Activated naive CD4-positive, alpha-beta T cell treated with anti-CD3 and anti-CD28 coated beads for 36 hours (primary cell): ENCODE measurements at places on chromosomes 3 and 15. TPM values are rescaled to one million over a fixed set of nuclear protein-coding genes. Genes with fewer than 3 reads are reported as not detected.

DNA sequence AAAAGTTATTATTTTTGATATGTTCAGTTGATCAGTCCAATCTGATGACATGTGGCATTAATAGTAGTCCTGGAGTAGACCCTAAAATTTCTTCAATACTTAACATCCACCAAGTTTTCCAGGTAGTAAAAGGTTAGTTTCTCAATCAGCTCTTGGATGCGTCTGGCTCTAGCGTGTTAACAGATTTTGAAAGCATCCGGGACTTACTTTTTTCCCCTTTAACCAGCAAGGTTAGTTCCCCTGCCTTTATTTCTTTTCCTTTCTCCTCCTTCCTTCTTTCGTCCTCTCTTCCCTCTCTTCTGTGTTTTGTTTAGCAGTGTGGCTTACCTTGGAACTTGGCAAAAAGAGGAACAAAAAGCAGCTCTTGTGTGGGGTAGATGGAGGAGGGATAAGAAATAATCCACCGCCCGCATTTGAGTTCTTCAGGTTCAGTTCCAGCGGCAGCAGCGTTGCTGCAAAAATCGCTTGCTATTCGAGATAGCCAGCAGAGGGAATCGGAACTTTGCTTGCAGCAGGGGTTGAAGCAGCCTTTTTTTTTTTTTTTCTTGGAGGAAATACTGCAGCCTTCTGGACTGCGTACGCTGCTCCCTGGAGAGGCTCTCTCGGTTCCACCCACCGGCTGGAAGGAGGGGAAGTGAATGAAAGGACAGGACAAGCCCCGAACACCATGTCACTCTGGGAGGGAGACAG is at the start of gene RBMS3:
Gene RBMS3 (plus strand): TSS at position 668 of the 690 bp plus-strand sequence.
- peak within 1 kb of the TSS; percentile 62 for H3K4me3 ChIP-seq
- H3K27me3 ChIP-seq: peaks cover 18% of the 10 kb centered on the region
- DNase-seq: peak; percentile 24

GRCh38 chr3:120025520-120025919 is 68.7 kb downstream of the GSK3B start:
- H3K4me3 ChIP-seq: no peak overlapping the region
- peak overlapping the region; percentile 48 for H3K27ac ChIP-seq
- H3K4me1 ChIP-seq: peaks cover 69% of the 10 kb centered on the region
- DNase-seq: peak; percentile 27
- no peaks in the 10 kb centered on the region for H3K27me3 ChIP-seq

ROPN1 gene
- not detected for total RNA-seq

SNX22 gene
- total RNA-seq: 0.19 TPM

DNA sequence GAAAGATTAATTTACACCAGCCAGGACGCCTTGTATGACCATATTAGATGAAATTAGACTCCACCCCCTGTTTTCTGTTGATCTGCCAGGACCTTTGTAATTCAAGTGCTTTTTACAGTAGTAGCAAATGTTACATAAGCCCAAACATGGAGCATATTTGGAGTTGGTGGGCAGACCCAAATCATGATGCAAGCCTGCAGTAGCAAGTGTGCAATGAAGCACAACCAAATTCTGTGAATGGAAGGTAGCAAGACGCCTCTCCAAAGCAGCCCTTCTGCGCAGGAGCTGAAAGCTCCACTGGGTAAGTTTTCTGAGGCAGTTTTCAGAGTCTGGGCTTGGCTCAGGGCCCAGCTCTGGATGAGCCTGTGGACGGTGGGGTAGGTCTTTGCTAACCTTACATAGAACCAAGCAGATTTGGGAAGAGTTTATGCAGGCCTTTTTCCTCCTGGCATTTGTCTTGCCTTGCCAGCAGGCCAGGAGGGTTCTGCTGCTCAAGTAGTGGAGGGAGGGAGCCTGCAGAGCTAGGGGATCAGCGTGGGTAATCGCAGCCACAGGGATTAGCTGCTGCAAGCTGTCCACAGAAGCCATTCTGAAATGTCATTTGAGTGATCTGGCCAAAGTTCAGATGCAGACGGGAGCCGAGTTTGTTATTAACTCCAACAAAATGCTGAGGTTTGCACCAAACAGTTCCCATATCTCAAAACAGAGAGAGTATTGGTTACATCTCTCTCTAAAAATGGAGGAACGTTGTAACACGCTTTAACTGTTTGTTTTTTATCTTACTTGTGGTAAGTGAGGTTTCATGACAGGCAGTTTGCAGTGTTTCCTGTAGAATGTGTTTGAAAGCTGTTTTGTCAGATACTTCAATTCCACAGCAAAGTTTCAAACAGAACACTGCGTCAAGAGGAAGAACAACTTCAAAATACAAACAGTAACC is 55.4 kb downstream of the PSMD6 start:
- H3K4me1 ChIP-seq: peaks cover 72% of the 10 kb centered on the region
- peak; percentile 48 for DNase-seq
- no peaks in the 10 kb centered on the region for H3K27me3 ChIP-seq

IQSEC1 gene
- total RNA-seq: 39.3 TPM

GRCh38 chr3:159249472-159250174 is 447.8 kb downstream of the MFSD1 start:
- no peak overlapping the region for H3K4me3 ChIP-seq
- no peak overlapping the region for H3K27ac ChIP-seq
- peaks cover 5% of the 10 kb centered on the region for H3K27me3 ChIP-seq
- H3K36me3 ChIP-seq: no peaks in the 10 kb centered on the region

- H3K4me1 ChIP-seq: peaks cover 93% of the 10 kb centered on the region
- DNase-seq: no peak
- no peaks in the 10 kb centered on the region for H3K27me3 ChIP-seq
- peaks cover 58% of the 10 kb centered on the region for H3K36me3 ChIP-seq
- H3K4me3 ChIP-seq: peak overlapping the region; percentile 41
These were observed 10.3 kb downstream of the CHD2 start for GRCh38 chr15:92910451-92910850.

AHSG gene
- not detected for total RNA-seq

HHLA2 gene
- 0.26 TPM for total RNA-seq

SLC9A9 gene
- total RNA-seq: 0.49 TPM

- peaks cover 4% of the 10 kb centered on the region for H3K27me3 ChIP-seq
- no peaks in the 10 kb centered on the region for H3K36me3 ChIP-seq
- H3K4me1 ChIP-seq: no peaks in the 10 kb centered on the region
- no peak overlapping the region for H3K4me3 ChIP-seq
- H3K27ac ChIP-seq: no peak overlapping the region
These were observed 31.7 kb upstream of the CCDC66 start for GRCh38 chr3:56525291-56525690.

- peaks cover 4% of the 10 kb centered on the region for H3K4me1 ChIP-seq
- H3K27ac ChIP-seq: no peak overlapping the region
- no peaks in the 10 kb centered on the region for H3K27me3 ChIP-seq
- H3K36me3 ChIP-seq: peaks cover 1% of the 10 kb centered on the region
These were observed 30.4 kb downstream of the TFDP2 start for GRCh38 chr3:142118911-142119310.
